ENCODE measurements at places on chromosomes 5 and 9. TPM values are rescaled to one million over a fixed set of nuclear protein-coding genes. Genes with fewer than 3 reads are reported as not detected.

The SPATA31D4 gene
- not detected for total RNA-seq

The GNA14 gene
- total RNA-seq = not detected

The PHF24 gene
- 0.07 TPM for total RNA-seq

The DBH gene
- total RNA-seq = not detected

The DPP7 gene
- total RNA-seq = 121 TPM

The OTP gene
- total RNA-seq = 0.08 TPM

The DIMT1 gene
- total RNA-seq = 49.8 TPM

The LCN15 gene
- total RNA-seq = not detected

The PCDH12 gene
- total RNA-seq = not detected

The BARHL1 gene
- total RNA-seq = not detected

The SPATA31E1 gene
- not detected for total RNA-seq

The INSL4 gene
- 19.2 TPM for total RNA-seq

The NOL6 gene
- total RNA-seq = 69.6 TPM

The CTNND2 gene
- total RNA-seq = not detected

The GPR150 gene
- 0.08 TPM for total RNA-seq

The BSPRY gene
- not detected for total RNA-seq

The HAPLN1 gene
- not detected for total RNA-seq

The INPP5E gene
- total RNA-seq = 18.2 TPM

The ITGA2 gene
- total RNA-seq = 25.2 TPM

The RNF20 gene
- 26.3 TPM for total RNA-seq

The GLDC gene
- 14.7 TPM for total RNA-seq

The ELOVL7 gene
- total RNA-seq = 15.6 TPM

The PCDHB7 gene
- not detected for total RNA-seq

The TIMD4 gene
- 0.72 TPM for total RNA-seq

The PDCD1LG2 gene
- total RNA-seq = 0.34 TPM

The CHMP5 gene
- total RNA-seq = 83.2 TPM

The SIGMAR1 gene
- 182 TPM for total RNA-seq

The NUTM2F gene
- not detected for total RNA-seq

The GTF2H2C gene
- total RNA-seq = 37.6 TPM

The PPP2R2B gene
- not detected for total RNA-seq

The PCDHGB7 gene
- 0.07 TPM for total RNA-seq

The ANKRD34B gene
- not detected for total RNA-seq

All from A549 treated with DMSO at 1 μM for 4 hours (cell line).